ENCODE measurements at places on chromosomes 3 and 15.

DNA sequence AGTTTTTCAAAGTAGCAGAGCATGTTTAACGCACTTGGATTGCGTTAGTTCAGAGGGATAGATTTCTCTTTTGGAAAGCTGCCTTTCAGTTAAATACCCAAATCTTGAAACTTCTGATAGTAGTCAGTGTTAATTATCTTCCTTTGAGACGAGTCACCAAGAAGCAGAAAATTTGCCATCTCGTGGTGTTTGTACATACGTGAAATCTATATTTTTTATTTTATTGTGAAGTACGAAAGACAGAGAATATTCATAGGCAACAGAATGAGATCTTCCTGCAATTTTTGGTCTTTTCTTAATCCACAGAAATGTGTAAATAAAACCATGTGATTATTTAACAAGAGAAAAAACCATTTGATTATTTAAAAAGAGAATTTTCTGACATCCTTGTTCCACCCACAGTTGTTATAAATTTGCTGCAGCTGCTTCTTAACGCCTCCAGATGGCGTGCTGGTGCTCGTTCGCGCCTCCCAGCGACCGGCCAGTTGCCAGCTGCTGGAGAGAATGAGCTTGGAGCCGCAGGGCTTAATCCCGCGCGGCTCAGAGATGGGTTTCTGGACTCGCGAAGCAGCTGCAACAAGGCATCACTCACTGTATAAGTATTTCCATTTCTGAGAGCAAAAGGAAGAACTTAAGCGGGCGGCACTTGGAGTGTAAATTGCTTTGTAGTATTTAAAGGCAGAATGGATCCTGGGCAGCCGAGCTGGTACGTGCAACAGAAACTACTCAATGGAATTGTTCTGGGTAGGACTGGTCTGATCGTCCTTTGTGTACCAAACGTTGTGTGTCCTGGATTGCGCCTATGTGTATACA, 10.5 kb upstream of the SLITRK3 start:
- no peaks in the 10 kb centered on the region for H3K4me1 ChIP-seq
- peak; percentile 84 for DNase-seq
- H3K4me3 ChIP-seq = peak overlapping the region; percentile 30
- no peaks in the 10 kb centered on the region for H3K36me3 ChIP-seq
- H3K27me3 ChIP-seq = no peaks in the 10 kb centered on the region

GRCh38 chr3:197949778-197950676, at the start of gene RPL35A:
RPL35A (plus strand) TSS chr3:197950190; CDS start chr3:197950968, 778 bp downstream.
- H3K4me3 ChIP-seq = peak within 1 kb of the TSS; percentile 81
- no peaks in the 10 kb centered on the region for H3K4me1 ChIP-seq
- peak; percentile 85 for DNase-seq
- H3K27me3 ChIP-seq = no peaks in the 10 kb centered on the region

DNA sequence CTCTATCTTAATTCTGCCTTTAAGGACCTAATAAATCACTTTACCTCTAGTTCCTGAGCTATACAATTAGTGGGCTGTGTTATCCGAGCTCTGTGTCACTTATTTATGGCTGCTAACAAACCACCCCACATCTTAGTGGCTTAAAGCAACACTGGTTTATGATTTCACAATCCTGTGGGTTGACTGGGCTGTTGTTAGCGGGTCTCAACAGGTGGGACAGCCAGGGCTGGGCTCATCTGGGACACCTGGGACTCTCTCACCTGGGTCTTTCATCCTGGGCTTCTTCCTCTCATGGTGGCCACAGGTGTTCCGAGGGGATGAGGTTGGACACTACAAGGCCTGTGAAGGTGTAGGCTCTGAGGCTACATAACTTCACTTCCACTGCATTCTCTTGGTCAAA, 35.8 kb upstream of the CHST2 start:
- no peaks in the 10 kb centered on the region for H3K4me1 ChIP-seq
- no peak overlapping the region for H3K27ac ChIP-seq
- no peak overlapping the region for H3K4me3 ChIP-seq
- H3K27me3 ChIP-seq = no peaks in the 10 kb centered on the region

DNA sequence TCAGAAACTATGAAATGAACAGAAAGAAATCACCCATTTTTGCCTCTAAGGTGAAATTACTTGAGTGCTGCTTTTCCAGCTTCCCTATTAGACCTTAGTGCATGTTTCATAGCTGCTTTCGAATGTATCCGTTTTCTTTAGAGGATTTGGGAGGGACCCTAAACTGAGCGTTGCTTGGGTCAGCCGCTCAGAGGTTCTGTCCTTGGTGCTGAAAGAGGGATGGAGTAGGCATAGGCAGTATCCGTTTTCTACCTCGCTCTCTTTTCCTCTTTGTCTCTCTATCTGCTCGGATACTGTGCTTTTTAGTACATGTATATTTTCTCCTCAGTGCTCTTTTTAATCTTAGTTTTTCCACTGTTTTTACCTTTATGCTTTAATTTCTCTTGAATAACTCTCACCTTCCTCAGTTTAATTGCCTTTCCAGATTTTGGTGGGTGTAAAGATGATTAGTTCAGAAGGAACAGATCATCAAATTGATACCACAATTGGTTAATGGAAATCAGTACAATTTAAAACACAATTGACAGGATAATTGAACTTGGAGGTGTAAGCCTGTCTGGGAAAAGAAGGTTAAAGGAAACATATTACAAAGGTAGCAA, at the start of gene DRD3:
Gene DRD3, minus strand, starts transcription at position 283 of the 599 bp plus-strand sequence. CDS start 7,060 bp downstream, outside the sequence.
- no peaks in the 10 kb centered on the region for H3K4me1 ChIP-seq
- no peaks in the 10 kb centered on the region for H3K27me3 ChIP-seq
- H3K27ac ChIP-seq = no peak within 1 kb of the TSS
- no peak for DNase-seq
- H3K4me3 ChIP-seq = no peak within 1 kb of the TSS

DNA sequence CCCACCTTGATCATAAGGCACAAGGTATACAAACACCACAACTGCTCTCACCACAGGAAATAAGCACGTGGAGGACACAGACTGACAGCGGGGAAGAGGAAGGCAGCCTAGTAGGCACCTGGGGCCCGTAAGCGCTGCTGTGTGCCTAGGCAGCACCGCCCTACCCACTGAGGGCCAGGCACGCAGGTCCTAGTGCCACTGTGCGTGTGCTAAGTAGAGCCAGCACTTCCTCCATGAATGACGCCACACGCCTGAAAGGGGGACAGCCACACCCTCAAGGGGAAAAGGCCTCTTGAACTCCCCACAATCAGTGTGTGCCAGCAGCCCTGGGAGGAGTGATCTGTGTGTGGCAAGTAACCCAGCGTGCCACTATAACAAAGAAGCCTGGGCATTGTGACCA, 73.0 kb downstream of the ATP1B3 start:
- H3K27me3 ChIP-seq = no peaks in the 10 kb centered on the region
- H3K36me3 ChIP-seq = peaks cover 7% of the 10 kb centered on the region
- no peak overlapping the region for H3K27ac ChIP-seq

- no peak for DNase-seq
- no peak overlapping the region for H3K4me3 ChIP-seq
- no peaks in the 10 kb centered on the region for H3K27me3 ChIP-seq
- H3K4me1 ChIP-seq = no peaks in the 10 kb centered on the region
Observed at GRCh38 chr15:64536244-64536836, 76.0 kb downstream of the ZNF609 start.

DNA sequence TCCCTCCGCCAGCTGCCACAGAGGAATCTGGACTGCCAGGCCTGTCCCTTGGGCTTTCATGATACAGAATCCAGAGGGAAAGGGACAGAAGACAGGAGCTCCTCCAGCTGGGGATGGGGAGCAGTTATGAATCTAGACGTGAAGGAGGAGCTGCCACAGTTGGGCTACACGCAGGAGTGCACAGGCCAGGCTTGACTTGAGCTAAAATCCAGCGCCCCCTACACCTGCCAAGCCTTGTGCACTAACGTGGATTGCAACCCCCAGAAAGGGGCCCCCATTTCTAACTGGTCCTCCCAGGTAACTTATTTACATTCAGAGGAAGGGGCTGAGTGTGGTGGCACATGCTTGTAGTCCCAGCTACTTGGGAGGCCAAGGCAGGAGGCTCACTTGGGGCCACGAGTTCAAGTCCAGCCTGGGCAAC, 14.3 kb downstream of the KLHL6 start:
- no peaks in the 10 kb centered on the region for H3K27me3 ChIP-seq
- H3K36me3 ChIP-seq = no peaks in the 10 kb centered on the region
- H3K4me3 ChIP-seq = no peak overlapping the region
- no peak for DNase-seq

GRCh38 chr3:16490062-16490619, 23.4 kb downstream of the RFTN1 start:
- H3K4me3 ChIP-seq = no peak overlapping the region
- H3K27me3 ChIP-seq = no peaks in the 10 kb centered on the region
- no peaks in the 10 kb centered on the region for H3K36me3 ChIP-seq
- no peaks in the 10 kb centered on the region for H3K4me1 ChIP-seq

DNA sequence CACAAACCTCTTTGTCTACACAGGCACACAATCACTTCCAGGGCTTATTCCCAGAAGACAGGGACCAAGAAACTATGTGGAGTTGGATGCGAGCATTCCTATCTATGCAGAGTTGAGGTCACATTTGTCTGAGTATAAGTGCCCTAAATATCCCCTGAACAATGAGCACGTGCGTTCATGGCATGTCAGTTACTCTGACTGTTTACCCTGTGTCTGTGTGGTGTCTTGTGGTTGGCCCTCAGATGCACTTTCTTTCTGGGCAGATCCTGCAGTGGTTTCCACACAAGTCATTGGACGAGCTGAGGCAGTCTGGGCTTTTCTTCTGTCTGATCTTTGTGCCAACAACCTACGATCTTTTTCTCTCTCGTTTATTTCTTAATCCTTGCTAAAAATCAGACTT, 134.5 kb downstream of the FBN1 start:
- no peaks in the 10 kb centered on the region for H3K27me3 ChIP-seq
- H3K36me3 ChIP-seq = no peaks in the 10 kb centered on the region
- H3K27ac ChIP-seq = no peak overlapping the region
- no peaks in the 10 kb centered on the region for H3K4me1 ChIP-seq
- no peak overlapping the region for H3K4me3 ChIP-seq

- H3K27ac ChIP-seq = no peak overlapping the region
- no peaks in the 10 kb centered on the region for H3K36me3 ChIP-seq
- no peak for DNase-seq
Observed at GRCh38 chr15:93164409-93164808, 75.4 kb upstream of the RGMA start.

Data from right lobe of liver (tissue), 6 donors.